Stimulated activated CD8-positive, alpha-beta memory T cell treated with anti-CD3 and anti-CD28 coated beads, Interleukin-4, amount 100 ng/mL, for 1 hour (primary cell): ENCODE measurements at places on chromosomes 5 and 9.

GRCh38 chr5:126446498-126447224, 23.5 kb downstream of the GRAMD2B start:
- DNase-seq = no peak

DNA sequence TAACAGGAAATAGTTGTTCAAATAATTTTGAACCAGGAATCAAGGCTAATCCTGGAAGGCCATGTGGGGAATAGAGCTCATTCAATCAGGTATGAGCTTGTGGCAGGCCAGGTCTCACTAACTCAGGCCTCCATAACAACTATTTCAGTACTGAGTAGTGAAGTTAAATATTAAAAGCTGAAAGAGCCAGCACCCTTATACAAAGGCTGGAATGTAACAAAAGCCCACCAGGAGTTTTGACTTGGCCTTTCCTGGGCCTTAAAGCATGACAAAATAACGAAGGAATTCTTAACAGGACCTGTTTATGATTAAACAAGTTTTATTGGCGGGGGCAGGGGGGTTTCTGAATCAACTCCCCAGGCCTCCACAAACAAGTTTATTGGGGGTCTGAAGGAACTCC, 1146.7 kb downstream of the CDH9 start:
- no peak for DNase-seq

DNA sequence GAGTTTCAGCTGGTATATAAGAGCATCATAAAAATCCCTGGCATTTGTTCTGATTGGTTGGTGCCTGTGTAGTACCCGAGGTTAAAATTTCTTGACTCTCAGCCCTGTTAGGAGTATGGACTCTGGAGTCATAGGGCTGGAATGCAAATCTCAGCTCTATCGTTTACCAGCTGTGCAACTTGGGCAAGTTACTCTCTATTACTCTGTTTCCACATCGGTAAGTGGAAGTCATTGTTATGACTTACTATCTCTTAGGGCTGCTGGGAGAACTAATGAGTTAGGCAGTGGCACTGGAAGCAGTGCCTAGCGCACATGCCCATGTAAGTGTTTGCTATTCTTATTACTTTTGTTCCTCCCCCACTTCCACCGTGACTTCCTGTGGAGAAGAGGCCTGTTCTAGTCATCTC, 141.6 kb downstream of the BOD1 start:
- no peak for DNase-seq

- no peak for DNase-seq
Measured at GRCh38 chr5:102077920-102078319, 218.2 kb downstream of the SLCO4C1 start.

- DNase-seq = no peak
Measured at GRCh38 chr9:113436728-113437515, 26.4 kb downstream of the C9orf43 start.

DNA sequence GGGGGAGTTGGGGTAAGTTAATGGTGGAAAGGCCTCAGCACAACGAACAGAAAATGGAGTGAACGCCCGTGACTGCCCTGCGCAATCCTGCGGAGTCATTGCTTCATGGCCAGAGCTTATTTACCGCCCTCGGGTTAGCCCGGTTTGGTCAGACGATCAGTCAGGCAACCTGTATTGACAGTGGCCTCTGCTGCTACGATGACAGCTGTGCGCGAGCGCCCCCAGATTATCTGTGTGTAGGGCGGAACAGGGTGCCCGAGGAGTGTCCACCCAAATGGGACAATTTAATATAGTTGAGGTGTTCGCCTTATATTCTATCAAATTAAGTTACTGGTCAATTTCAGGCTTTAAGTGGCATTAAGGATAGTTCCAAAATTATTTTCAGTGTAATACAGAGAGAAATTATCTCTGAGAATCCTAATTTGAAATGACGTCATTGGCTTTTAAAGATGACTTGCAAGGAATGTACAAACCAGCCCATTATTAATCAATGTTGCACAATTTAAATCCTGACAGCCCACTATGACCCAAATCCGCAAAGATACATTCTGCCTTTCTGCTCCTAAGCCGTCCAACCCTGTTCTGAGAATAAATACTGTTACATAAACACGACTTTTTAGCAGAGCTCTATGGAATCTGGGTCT, 879 bp upstream of the UBQLN1 start:
- DNase-seq = peak; percentile 24

DNA sequence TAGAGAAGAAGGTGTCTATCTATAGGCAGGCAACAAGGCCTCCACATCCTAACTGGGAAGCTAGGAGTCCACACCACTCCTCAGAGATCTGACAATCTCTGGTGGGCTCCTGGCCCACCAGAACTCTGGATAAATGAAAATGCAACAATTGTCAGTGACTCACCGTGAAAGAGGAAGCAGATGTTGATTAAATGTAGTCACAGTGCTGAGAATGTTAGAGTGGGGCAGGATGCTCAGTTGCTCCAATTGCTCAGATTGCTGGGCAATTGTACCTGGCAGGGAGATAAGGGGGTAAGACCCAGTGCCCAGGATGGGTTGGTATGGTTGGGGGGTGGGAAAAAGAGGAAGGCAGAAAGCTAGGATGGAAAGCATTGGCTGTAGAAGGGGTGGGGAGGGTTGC, 4.3 kb downstream of the CCL19 start:
- no peak for DNase-seq

- DNase-seq = no peak
Measured at GRCh38 chr9:121281614-121282276, 13.8 kb downstream of the GSN start.

- DNase-seq = no peak
Measured at GRCh38 chr5:179270581-179271427, 74.5 kb downstream of the ADAMTS2 start.

- DNase-seq = no peak
Measured at GRCh38 chr9:126485662-126486061, 128.1 kb upstream of the LMX1B start.

DNA sequence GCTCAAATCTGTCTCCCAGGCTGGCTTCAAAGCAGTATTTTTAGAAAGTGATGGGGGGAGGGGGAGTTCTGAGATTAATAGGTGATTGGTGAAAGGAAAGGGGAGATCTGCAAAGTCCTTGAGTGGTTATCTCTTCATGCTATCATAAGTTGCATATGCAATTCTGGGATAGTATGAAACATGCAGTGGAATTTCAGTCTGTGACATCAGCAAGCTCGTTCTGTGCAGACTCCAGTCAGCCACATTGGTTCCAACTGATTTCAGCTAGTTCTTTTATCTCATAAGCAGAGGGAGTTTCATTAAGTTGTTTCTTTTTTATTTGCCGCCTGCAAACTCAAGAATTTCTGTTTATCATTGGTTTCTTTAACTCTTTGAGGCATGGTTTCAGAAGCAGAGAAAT, 180.5 kb upstream of the SH3GL2 start:
- DNase-seq = no peak

DNA sequence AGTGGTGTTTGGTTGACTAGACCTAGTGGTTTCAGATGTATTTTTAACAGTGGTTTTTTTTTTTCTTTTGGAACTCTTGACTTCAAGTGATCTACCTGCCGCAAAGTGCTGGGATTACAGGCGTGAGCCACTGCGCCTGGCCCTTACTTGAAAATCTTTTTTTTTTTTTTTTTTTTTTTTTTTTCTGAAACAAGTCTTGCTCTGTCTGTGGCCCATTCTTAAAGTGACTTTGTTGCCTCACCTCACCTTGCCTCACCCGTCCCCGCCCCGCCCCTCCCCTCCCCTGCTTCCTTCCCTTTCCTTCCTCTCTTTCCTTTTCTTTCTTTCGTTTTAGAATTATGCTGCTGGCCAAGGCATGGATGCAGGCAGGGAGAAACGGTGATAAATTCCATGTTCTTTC, 26.0 kb downstream of the GPBP1 start:
- no peak for DNase-seq

DNA sequence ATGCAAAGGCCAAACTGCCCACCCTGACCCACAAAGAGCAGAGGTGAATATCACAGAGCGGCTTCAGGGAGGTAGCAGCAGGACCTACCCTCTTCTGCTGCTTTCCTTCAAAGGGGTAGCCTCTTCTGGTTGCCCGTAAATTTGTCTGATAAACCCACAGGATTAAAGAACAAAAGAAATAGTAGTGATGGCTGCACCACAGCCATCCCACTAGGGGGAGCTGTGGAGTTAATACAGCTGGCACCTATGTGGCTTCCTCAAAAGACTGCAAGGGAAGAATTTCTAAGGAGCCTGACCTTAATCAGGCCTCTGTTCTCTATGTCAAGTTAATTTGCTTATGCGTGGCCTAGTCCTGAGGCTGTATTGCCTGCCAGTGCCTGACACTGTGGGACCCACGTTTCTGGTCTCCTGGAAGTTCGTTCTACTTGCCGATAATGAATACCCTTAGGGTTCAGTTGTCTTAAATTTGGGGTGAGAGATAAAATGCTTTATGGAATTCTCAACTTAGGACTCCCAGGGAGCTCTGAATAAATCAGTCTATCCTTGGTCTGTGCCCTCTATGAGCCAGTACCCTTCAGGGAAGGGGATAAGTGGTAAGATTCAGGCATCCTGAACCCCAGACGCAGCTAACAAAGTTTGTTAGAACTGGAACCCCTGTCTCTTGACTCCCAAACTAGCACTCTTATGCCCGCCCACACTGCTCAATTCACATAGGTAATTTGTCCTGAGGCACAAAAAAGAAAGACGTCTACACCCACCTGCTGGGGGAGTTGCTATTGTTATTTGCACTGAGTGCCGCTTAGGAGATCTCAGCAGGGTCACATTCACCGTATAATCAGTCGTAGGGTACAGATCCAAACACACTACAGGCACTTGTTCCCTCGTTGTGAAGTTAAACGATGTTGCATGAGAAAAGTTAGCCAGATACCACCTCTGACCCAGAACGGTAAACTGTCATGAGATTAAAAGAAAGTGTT, 77.1 kb downstream of the SUSD1 start:
- peak; percentile 23 for DNase-seq

GRCh38 chr9:96620832-96621269, 1.2 kb upstream of the CDC14B start:
- DNase-seq = no peak

DNA sequence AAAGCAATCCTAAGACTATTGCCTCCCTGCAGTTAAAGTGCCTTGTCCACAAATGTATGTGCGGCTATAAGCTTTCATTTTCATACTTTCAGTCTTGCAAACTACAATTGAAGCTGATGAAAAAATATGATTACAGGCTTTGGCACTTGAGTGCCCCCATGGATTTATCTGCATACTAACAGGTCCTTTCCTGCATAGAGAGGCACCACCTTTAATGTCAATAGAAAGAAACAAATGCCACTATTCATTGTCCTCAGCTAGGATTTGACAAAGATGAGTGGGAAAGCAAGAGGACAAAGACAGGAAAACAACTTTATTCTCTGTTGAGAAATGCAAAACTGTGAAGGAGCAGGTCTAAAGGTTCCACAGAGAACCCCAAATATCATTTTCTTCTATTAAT, 125.7 kb upstream of the PTGER4 start:
- no peak for DNase-seq

DNA sequence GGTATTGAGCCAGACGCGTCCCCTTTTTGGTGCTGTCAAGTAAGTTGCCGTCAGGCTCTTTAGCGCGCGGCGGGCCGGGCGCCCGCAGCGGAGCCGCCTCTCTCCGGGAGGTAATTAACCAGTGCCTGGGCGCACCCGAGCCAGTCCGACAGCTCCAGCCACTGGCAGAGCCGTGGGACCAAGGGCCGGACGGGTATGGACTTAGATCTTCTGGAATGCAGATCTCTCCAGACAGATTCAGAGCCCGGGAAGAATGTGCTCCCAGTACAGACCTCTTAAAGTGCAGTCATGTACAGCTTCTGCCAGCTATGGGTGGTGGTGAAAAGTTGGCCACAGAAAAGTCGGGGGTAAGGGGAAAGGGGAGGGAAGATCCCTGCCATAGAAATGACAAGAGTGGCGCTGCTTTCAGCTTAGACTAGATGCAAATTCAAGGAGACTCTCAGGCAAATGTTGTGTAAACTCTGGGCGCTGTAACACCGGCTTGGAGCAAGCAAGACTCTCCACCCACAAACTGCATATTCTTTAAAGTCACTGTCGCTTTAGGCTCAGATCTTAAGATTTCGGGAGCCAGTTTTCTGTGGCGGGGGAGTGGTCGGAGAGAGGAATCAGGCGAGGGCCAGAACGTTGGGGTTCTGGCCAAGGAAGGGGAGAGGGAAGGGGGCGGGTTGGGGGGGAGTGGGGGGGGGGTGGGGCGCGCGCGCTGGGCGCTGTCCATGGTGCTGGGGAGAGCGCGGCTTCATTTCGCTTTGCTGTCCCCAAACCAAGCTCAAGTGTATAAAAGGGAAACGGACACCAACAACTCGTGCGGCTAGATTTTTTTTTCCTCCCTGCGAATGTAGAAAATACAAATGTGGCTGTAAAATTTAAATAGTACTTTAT, 29.2 kb downstream of the NR2F1 start:
- DNase-seq = no peak

- no peak for DNase-seq
Measured at GRCh38 chr5:137696481-137696880, 39.4 kb downstream of the KLHL3 start.

- no peak for DNase-seq
Measured at GRCh38 chr9:128310461-128310860, 11.8 kb downstream of the TRUB2 start.

GRCh38 chr5:149152317-149152746, 11.0 kb downstream of the ABLIM3 start:
- no peak for DNase-seq

- no peak for DNase-seq
Measured at GRCh38 chr5:159419576-159419975, 89.3 kb upstream of the IL12B start.

GRCh38 chr5:168302785-168303184, 11.3 kb downstream of the WWC1 start:
- DNase-seq = no peak

GRCh38 chr5:103120607-103121200, 603 bp downstream of the PPIP5K2 start:
- no peak for DNase-seq

DNA sequence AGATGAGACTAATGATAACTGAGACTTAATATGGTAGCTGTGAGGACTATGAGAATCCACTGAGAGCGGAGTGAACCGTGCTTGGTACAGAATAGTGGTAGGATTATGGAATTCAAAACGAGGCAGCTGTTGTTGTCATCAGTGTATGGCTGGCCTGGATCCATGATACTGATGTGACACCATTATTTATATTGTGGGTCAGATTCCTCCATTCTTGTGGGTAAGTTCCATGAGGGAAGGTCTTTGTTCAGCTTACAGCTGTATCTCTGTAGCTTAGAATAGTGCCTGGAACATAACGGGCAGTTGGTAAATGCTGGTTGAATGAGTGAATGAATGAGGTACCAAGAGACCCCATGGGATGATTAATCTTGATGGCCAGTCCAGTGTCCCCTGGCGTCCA, 61.8 kb downstream of the ACER2 start:
- DNase-seq = no peak

DNA sequence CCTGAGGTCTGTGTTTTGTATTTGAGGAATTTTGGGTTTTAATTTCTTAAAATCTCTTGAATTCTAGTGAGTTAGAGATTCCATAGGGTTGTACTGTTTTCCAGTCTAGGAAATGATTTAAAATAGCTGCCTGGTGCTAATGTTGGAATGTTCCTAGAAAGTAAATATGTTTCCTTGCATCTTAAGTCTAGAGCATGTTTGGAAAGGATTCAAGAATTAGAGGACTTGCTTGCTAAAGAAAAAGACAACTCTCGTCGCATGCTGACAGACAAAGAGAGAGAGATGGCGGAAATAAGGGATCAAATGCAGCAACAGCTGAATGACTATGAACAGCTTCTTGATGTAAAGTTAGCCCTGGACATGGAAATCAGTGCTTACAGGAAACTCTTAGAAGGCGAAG, 41.8 kb downstream of the LMNB1 start:
- DNase-seq = no peak
